Thoracic aorta (tissue), 2 donors: ENCODE measurements at places on chromosomes 3 and 15. TPM values are rescaled to one million over a fixed set of nuclear protein-coding genes. Genes with fewer than 3 reads are reported as not detected.
A peak's percentile ranks its signal among the peaks of the same experiment; 100 is the strongest.

DNA sequence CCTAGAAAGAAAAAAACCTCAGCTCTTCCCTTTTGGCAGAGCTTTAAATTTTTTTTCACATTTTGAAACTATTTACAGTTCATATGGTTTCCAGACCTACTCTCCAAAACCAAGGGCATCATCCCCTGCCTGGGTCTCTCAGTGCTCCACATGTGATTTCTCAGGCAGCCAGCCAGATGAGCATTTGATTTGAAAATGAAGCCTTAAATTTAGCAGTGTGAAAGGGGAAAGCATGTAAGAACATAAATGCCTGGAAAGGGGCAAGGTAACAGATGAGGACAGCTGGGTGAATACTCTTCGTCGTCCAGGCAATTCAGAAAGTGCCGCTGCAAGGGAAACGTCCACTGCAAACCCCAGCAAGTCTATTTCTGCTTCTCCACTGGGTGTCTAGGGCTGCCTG lies 94.8 kb downstream of the ATP8B4 start:
- no peak for DNase-seq
- no peaks in the 10 kb centered on the region for H3K27me3 ChIP-seq
- no peak overlapping the region for H3K27ac ChIP-seq
- no peaks in the 10 kb centered on the region for H3K36me3 ChIP-seq
- no peaks in the 10 kb centered on the region for H3K4me1 ChIP-seq

GRCh38 chr3:13348100-13348499 lies 72.0 kb downstream of the NUP210 start:
- H3K36me3 ChIP-seq = no peaks in the 10 kb centered on the region
- H3K27me3 ChIP-seq = no peaks in the 10 kb centered on the region
- H3K4me3 ChIP-seq = no peak overlapping the region
- no peak overlapping the region for H3K27ac ChIP-seq
- DNase-seq = no peak
- H3K4me1 ChIP-seq = no peaks in the 10 kb centered on the region

- peak overlapping the region; percentile 85 for H3K27ac ChIP-seq
- peaks cover 89% of the 10 kb centered on the region for H3K4me1 ChIP-seq
- no peak for DNase-seq
- H3K27me3 ChIP-seq = no peaks in the 10 kb centered on the region
These were observed 153.8 kb downstream of the PGPEP1L start for GRCh38 chr15:98853617-98854420.

DNA sequence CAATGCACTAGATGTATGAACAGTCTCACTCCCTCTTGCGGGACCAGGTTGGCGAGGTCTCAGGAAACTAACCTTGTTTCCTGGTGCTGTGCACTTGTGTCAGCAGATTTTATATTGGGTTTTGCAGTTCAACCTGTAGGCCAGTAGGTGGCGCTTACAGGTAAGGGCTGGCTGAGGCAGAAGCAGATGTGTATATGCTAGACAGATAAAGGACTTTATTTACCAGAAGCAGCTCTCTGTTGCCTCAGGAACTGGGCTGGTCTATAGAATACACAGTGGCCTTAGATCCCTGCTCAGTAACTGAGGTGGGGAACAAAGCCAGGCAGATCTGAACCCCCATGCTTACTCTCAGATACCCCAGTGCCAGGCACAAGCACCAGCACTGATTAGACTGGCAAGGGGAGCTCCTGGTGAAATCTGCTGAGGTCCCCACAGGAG lies 296.8 kb downstream of the DOCK3 start:
- H3K27ac ChIP-seq = no peak overlapping the region
- no peaks in the 10 kb centered on the region for H3K36me3 ChIP-seq
- H3K4me3 ChIP-seq = no peak overlapping the region

DNA sequence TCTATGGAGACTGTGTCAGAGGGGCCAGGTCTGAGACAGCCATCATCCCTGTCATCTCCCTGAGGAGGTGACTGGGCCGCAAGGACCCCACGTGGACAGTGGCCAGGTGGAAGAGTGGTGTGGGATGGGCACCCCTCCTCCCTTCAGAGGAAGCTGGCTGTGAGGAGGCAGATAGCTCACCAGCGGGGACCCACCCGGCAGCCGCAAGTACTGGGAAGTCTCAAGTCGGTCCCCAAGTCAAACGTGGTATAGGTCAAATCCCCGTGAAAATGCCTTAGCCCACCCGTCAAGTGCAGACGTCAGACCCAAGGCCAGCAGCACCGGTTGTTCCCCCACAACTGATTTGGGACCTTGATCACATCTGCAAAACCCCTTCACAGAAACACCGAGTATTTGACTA lies 12.3 kb upstream of the KLF13 start:
- H3K4me1 ChIP-seq = no peaks in the 10 kb centered on the region
- H3K36me3 ChIP-seq = no peaks in the 10 kb centered on the region
- no peaks in the 10 kb centered on the region for H3K27me3 ChIP-seq
- DNase-seq = no peak
- no peak overlapping the region for H3K4me3 ChIP-seq

DNA sequence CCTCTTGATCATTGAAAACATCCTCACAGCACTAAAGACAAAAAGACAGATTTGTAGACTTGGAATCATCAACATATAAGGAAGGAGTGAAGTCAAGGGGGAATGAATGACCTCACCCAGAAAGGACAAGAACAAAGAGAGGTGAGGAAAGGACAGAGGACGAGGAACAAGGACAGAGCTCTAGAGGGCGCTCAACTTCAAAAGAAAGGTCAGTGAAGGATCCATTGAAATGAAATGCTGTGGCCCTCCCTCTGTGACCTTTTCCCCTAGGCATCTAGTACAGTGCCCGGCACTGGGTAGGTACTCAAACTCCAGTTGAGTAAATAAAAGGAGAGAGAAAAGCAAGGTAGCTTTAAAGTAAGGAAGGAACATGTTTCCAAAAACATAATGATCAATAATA lies 2.6 kb downstream of the ATP8B4 start:
- H3K36me3 ChIP-seq = no peaks in the 10 kb centered on the region
- H3K4me1 ChIP-seq = no peaks in the 10 kb centered on the region
- no peaks in the 10 kb centered on the region for H3K27me3 ChIP-seq
- DNase-seq = no peak
- H3K4me3 ChIP-seq = no peak overlapping the region

The PRR20G gene
- total RNA-seq = not detected

DNA sequence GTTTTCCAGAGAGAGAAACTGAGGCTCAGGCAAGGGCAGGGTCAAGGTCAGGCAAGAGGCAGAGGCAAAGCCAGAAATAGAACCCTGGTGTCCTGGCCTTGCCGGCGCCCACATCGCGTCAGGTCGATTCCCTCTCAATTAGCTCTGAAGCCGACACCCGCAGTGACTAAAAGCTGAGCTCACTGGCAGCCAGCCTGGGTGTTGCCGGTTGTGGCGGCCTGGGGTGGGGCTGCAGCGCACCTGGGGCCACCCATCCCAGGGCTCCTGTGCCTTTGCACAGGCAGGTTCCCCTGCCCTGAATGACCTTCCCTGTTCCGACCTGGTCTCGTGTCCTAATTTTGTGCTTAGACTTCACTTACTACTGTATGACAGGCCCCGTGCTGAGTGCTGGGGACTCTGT lies 6.2 kb downstream of the SEMA3F start:
- H3K27ac ChIP-seq = peak overlapping the region; percentile 92
- no peaks in the 10 kb centered on the region for H3K36me3 ChIP-seq
- peaks cover 48% of the 10 kb centered on the region for H3K4me1 ChIP-seq
- no peak overlapping the region for H3K4me3 ChIP-seq
- DNase-seq = no peak
- no peaks in the 10 kb centered on the region for H3K27me3 ChIP-seq

The WNT5A gene
- total RNA-seq = 6.5 TPM

GRCh38 chr3:150379469-150379868 lies 28.6 kb upstream of the TSC22D2 start:
- H3K27me3 ChIP-seq = no peaks in the 10 kb centered on the region
- no peaks in the 10 kb centered on the region for H3K36me3 ChIP-seq
- H3K27ac ChIP-seq = no peak overlapping the region
- H3K4me3 ChIP-seq = no peak overlapping the region
- DNase-seq = no peak
- H3K4me1 ChIP-seq = no peaks in the 10 kb centered on the region

The ARPIN gene
- total RNA-seq = 19.5 TPM

DNA sequence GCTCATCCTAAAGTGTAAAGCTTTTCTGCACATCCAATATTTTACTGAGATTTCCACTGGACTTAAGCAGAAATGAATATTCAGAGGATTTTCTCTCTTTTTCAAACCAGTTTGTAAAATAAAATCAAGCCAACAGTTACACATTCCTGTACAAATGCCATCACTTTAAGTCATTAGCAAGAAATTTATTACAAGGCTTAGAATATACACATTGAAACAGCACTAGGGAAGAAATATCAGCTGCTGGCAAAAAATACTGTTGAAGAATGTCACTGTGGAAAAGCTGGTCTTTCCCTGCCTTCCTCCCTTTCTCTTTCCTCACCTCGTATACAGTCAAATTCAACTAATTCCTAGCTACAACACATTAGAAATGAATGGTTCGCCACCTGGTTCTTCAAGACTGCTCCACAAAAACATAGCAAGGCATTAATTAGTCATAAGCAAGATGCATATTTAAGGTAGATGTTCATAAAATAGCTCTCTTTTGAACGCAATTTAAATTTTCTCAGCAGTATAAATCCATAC lies 21.3 kb downstream of the PLOD2 start:
- peak overlapping the region; percentile 36 for H3K27ac ChIP-seq
- DNase-seq = no peak
- H3K27me3 ChIP-seq = no peaks in the 10 kb centered on the region
- H3K4me1 ChIP-seq = peaks cover 42% of the 10 kb centered on the region
- no peaks in the 10 kb centered on the region for H3K36me3 ChIP-seq

The UPK1B gene
- total RNA-seq = 1.8 TPM

DNA sequence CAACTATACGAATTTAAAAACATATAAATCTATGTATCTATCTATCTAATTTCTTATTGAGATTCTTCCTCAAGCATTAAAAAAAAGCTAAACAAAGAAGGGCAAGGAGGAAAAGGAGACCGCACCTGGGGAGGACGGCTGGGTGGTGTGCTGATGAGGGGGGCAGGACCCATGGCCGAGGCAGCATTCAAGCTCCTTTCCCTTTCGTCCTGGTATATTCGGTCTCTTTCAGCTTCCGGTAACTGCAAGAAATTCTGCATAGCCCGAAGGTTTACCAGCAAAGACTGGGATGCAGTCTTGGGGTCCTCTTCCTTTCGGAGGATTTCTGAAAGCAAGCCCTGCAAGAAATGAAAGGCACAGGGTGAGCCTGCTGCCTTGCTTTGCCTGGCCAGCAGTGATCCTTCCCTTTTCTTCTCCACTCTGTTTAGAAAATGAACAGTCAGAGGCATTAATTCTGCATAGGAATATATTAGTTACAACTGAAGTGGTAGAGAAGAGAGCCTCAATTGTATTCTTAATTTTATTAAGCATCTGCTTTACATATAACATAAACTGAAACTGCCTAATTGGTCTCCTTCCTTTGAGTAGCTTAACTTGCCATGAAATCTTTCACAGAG lies 38.8 kb downstream of the SATB1 start:
- H3K27me3 ChIP-seq = no peaks in the 10 kb centered on the region
- H3K27ac ChIP-seq = no peak overlapping the region
- H3K4me3 ChIP-seq = no peak overlapping the region
- H3K4me1 ChIP-seq = no peaks in the 10 kb centered on the region

- no peaks in the 10 kb centered on the region for H3K27me3 ChIP-seq
- DNase-seq = no peak
- H3K36me3 ChIP-seq = no peaks in the 10 kb centered on the region
These were observed 79.5 kb downstream of the CHRD start for GRCh38 chr3:184459355-184459754.

The SLC28A1 gene
- total RNA-seq = 1.6 TPM
